ENCODE measurements at places on chromosomes 7 and 10.

DNA sequence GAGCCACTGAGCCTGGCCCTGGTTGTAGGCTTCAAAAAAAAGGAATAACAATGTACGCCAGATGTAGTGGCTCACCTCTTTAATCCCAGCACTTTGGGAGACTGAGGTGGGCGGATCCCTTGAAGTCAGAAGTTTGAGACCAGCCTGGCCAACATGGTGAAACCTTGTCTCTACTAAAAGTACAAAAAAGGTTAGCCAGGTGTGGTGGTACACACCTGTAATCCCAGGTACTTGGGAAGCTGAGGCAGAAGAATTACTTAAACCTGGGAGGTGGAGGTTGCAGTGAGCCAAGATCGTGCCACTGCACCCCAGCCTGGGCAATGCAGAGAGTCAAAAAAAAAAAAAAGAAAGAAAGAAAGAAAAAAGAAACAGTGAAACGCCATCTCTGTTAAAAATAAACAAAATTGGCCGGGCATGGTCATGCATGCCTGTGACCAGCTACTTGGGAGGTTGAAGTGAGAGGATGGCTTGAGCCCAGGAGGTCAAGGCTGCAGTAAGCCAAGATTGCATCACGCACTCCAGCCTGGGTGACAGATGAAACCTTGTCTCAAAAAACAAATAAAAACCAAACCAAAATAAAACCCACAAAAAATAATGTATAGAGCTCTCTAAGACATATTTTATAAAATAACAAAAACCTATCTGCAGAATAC lies 4.7 kb upstream of the KLHDC10 start:
- DNase-seq: no peak

DNA sequence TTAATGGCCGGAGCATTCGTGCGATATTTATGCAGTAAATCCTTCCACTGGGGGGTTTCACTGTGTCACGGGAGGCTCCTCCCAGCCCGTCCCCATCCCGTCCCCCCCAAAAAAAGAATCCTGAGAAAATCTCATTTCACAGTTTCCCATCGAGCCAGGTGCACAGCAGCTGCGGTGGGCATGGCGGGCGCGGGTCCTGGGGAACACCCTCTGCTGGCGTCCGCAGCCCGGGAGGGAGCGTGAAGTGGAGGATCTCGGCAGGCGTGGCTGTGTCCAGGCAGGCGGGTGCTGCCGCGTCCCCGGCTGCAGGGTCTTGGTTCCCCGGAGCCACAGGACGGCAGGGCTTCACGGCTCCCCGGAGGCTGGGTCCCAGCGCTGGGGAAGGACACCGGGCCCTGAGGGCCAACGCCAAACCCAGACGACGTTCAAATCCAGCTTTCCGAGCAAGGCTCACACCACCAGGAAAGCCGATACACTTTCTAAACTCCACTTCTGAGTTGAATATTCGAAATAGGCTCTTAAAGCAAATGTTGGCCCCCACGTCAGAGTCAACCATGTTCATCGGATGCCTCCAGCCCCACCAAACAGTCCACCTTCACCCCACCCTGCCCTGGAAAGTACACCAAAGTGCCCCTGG lies 55.7 kb downstream of the PDGFA start:
- no peak for DNase-seq

DNA sequence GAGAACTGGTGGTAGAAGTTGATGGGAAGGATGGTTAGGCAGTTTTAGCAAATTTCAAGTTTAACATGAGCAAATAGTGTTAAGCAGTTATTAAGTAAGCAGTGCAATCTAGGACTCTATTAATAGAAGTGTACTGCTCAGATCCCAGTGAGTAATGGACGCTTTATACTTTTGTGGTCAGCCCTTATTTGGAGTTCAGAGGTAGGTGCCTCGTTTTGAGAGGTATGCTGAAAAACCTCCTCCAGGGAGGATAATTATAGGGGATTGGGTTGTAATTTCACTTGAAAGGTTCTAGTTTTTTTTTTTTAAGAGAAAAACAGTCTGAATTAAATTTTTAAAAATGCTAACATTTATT lies 33.5 kb upstream of the CCDC7 start:
- no peak for DNase-seq

GRCh38 chr10:34814223-34814912 lies 728 bp downstream of the PARD3 start:
- DNase-seq: no peak

- DNase-seq: no peak
Measured at GRCh38 chr7:20514364-20514763, 101.1 kb upstream of the ABCB5 start.

- no peak for DNase-seq
Measured at GRCh38 chr10:49419005-49419404, 23.1 kb upstream of the DRGX start.

GRCh38 chr10:129259128-129259815 lies 207.8 kb upstream of the MGMT start:
- no peak for DNase-seq

GRCh38 chr10:55091691-55092328 lies 290.8 kb upstream of the PCDH15 start:
- DNase-seq: no peak

DNA sequence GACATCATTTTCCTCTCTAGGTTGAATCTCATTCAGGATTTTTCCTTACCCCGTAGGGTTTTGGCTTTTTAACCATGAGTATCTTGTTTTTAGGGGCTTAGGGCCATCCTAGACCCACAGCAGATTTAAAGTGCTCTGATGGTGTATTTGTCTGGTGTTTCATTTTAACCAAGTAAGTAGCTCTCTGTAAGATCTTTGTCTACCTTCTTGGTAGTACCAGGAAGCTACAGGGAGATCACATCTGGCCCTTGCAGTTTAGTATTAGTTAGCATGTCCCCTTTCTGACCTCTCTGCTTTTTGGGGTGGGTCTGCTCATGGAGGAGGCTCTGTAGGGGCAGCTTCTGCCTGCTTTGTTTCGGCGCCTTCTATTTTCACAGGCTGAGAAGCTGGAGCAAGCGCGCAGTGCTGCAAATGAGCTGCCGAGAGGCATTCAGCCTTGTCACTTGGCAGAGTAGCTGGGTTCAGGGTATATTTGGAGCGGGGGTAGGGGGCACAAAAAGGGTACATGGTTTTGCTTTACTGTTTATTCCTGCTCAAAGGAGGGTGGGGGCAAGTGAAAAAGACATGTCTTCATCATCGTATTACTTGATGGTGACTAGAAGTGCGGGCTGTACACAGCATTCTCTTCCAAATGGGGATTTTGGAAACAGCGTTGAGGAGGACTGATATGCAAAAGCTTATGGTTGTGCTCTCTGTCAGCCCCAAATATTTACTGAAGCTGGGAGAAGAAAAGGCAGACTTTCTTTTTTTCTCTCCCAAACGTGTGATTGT lies 146.3 kb downstream of the CELF2 start:
- no peak for DNase-seq
